Caco-2 (cell line): ENCODE measurements at places on chromosomes 7 and 10.

- DNase-seq: no peak
Measured at GRCh38 chr7:109449760-109450159, 880.1 kb downstream of the DNAJB9 start.

- DNase-seq: no peak
Measured at GRCh38 chr7:141562972-141563371, 11.8 kb downstream of the AGK start.

- DNase-seq: no peak
Measured at GRCh38 chr7:139748941-139749340, 28.9 kb downstream of the HIPK2 start.

DNA sequence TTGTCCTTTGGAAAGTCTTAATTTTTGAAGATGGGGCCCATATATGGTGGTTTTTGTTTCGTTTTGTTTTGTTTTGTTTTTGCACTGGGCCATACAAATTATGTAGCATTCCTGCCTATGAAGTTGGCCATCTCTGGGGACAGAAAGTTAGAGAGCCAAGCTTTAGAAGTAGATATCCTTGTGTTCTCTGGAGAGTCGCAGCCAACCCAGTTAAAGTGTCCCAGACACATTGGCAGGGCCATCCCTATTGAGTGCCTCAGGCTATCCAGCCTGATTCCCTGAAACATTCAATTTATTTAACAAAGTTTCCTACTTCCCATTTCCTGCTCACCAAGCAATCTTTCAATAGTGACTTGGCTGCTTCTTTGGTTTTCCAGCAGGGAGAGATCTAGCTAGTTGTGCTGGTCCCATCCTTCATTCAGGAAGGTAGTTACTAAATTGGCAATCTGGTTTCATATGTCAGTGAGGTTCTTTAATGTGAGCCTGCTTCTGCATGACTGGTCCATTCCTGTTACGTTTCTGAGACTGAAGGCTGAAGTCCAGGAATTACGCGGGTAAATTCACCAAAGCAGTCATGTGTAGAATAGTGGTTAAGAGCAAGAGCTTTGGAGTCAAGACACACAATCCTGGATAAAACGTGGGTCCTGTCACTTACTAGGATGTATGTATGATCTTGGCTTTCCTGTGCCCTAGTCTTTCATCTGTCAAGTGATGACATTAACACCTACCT lies 49.3 kb upstream of the HBP1 start:
- DNase-seq: no peak

DNA sequence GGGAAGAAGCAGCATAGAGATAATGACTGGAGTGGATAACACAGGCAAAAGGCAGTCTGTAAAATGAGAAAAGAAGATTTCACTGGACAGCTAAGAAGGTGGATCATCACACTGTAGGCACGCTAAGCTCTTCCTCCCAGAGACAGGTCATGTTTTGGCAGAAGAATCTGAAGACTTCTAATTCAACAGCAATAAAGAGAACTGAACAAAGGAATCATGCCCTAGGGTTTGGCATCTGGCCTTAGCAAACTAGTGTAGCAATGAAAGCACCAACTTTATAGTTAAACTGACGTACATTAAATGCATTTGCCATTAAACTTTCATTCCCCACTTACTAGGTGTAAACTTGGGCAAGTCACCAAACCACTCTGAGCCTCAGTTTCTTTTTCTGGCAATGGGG lies 84.4 kb upstream of the SEM1 start:
- no peak for DNase-seq
